ENCODE measurements at places on chromosomes 12 and 14.

- no peak for DNase-seq
Observed at GRCh38 chr12:76720068-76720467, 43.8 kb upstream of the ZDHHC17 start.

- DNase-seq, result peak; percentile 49
Observed at GRCh38 chr14:21913759-21914158, 240.1 kb upstream of the OR4E1 start.

GRCh38 chr12:114666746-114667668 lies 17.0 kb downstream of the TBX3 start:
- DNase-seq, result no peak

GRCh38 chr12:46184798-46185595 lies 83.8 kb downstream of the SLC38A1 start:
- no peak for DNase-seq

GRCh38 chr12:113854385-113855142 lies 111.6 kb downstream of the RBM19 start:
- DNase-seq, result no peak

GRCh38 chr14:36301159-36301558 lies 19.3 kb downstream of the MBIP start:
- DNase-seq, result no peak

GRCh38 chr14:64178814-64179213 lies 115.4 kb downstream of the ESR2 start:
- DNase-seq, result no peak

DNA sequence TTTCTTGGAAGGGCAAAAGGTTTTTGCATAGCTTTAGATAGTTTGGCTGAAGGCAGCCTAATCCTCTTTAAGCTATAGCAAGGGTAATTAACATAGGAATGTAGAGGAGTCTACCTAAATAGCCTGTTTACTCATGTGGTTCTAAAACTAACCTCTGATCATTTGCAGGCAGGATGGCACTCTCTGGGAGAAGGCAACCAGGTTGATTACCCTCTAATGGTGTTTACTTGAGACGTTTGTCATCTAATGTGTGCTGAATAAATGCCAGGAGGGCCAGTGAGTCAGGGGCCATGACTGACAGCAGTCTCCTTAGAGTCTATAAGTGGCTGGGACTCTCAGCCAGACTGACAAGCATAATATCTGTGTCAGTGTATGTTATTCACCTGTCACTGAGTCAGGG lies 286.4 kb downstream of the PCNX1 start:
- DNase-seq, result no peak

GRCh38 chr14:46717211-46717610 lies 65.6 kb upstream of the RPL10L start:
- no peak for DNase-seq

All from activated T-helper 1 cell treated with anti-CD3 and anti-CD28 coated beads, Interleukin-2, amount 50 U/mL, for 16 hours (primary cell).